ENCODE measurements at places on chromosomes 3 and 15.

DNA sequence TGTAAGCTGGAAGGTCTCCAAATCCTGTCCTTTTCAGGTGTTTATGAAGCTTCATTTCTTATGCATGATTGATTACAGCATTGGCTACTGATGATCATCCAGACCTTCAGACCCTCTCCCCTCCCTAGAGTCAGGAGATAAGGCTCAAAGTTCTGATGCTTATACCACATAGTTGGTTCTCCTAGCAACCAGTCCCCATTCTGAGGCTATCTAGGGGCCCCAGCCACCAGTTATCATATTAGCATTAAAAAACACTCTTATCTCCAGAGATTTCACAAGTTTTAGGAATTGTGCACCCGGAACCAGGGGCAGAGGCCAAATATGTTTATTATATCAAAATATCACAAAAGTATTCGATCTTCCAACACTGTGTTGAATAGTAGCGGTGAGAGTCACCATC, 953.1 kb downstream of the FHIT start:
- no peak overlapping the region for H3K4me3 ChIP-seq
- no peak overlapping the region for H3K27ac ChIP-seq
- H3K36me3 ChIP-seq, result no peaks in the 10 kb centered on the region
- no peaks in the 10 kb centered on the region for H3K4me1 ChIP-seq
- DNase-seq, result no peak

DNA sequence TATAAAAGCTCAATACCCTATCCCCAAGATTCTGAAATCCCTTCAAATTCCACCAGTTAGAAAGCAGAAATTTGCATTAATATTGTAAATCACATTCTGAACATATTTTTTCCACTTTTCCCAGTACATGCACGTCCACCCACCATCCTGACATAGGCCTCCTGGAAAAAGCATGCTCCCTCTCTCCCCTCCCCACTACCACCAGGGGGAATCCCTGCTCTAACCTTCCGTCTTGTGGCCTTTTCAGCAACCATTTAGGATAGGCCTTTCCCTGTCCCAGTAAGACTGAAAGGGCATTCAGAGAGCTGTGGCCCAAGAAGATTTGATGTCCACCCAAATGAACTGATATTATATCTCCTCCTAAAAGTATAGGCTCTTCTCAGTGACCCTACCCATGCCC, 182.1 kb downstream of the ARRDC4 start:
- H3K4me3 ChIP-seq, result no peak overlapping the region
- H3K27me3 ChIP-seq, result no peaks in the 10 kb centered on the region
- H3K27ac ChIP-seq, result no peak overlapping the region
- H3K36me3 ChIP-seq, result no peaks in the 10 kb centered on the region
- DNase-seq, result peak; percentile 16
- H3K4me1 ChIP-seq, result 0 out of 2 replicates have a peak, but pooled peaks cover 1% of the 10 kb centered on the region

DNA sequence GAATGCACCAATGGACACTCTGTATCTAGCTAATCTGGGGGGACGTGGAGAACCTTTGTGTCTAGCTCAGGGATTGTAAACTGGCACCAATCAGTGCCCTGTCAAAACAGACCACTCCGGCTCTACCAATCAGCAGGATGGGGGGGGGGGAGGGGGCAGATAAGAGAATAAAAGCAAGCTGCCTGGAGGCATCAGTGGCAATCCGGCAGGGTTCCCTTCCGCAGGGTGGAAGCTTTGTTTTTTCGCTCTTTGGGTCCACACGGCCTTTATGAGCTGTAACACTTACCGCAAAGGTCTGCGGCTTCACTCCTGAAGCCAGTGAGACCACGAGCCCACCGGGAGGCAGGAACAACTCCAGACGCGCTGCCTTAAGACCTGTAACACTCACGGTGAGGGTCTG, 827.1 kb downstream of the PLOD2 start:
- no peaks in the 10 kb centered on the region for H3K27me3 ChIP-seq
- no peak for DNase-seq
- no peaks in the 10 kb centered on the region for H3K4me1 ChIP-seq
- H3K4me3 ChIP-seq, result no peak overlapping the region

GRCh38 chr3:95319921-95320494, 1257.1 kb downstream of the NSUN3 start:
- no peak for DNase-seq
- no peaks in the 10 kb centered on the region for H3K27me3 ChIP-seq
- H3K4me3 ChIP-seq, result no peak overlapping the region

GRCh38 chr15:80691575-80691974, 3.5 kb upstream of the ABHD17C start:
- DNase-seq, result no peak
- no peak overlapping the region for H3K4me3 ChIP-seq

DNA sequence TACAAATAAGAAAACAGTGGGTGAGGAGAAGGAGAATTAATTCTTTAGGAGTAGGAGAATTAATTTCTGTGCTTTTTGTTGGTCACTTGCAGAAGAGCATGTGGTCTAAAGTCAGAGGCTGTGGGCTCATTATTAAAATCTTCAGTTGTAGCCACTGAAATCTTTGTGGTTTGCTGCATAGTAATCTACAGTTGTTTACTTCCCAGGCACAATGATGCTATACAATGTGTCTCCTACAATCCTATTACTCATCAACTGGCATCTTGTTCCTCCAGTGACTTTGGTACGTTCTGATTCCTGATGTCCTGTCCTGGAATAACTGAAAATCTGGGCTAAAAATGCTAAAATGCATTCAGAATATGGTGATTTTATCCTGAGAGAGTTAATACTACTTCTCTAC, 21.0 kb downstream of the IFT122 start:
- H3K27me3 ChIP-seq, result no peaks in the 10 kb centered on the region
- H3K27ac ChIP-seq, result no peak overlapping the region
- no peak overlapping the region for H3K4me3 ChIP-seq

DNA sequence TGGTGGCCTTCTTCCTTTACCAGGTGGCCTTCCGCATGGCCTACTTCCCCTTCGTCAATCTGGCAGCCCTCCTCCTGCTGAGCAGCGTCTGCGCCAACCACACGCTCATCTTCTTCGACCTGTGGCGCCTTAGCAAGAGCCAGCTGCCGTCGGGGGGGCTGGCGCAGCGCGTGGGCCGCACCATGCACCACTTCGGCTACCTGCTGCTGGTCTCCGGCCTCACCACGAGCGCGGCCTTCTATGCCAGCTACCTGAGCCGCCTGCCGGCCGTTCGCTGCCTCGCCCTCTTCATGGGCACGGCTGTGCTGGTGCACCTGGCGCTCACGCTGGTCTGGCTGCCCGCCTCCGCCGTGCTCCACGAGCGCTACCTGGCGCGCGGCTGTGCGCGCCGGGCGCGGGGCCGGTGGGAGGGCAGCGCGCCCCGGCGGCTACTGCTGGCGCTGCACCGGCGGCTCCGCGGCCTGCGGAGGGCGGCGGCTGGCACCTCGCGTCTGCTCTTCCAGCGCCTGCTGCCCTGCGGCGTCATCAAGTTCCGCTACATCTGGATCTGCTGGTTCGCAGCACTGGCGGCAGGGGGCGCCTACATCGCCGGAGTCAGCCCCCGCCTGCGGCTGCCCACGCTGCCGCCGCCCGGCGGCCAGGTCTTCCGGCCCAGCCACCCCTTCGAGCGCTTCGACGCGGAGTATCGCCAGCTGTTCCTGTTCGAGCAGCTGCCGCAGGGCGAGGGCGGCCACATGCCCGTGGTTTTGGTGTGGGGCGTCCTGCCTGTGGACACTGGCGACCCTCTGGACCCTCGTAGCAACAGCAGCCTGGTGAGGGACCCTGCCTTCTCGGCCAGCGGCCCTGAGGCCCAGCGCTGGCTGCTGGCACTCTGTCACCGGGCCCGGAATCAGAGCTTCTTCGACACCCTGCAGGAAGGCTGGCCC, 9.9 kb downstream of the DISP2 start:
- peaks cover 5% of the 10 kb centered on the region for H3K4me1 ChIP-seq
- H3K27ac ChIP-seq, result no peak overlapping the region
- DNase-seq, result peak; percentile 82
- H3K36me3 ChIP-seq, result no peaks in the 10 kb centered on the region
- no peaks in the 10 kb centered on the region for H3K27me3 ChIP-seq

DNA sequence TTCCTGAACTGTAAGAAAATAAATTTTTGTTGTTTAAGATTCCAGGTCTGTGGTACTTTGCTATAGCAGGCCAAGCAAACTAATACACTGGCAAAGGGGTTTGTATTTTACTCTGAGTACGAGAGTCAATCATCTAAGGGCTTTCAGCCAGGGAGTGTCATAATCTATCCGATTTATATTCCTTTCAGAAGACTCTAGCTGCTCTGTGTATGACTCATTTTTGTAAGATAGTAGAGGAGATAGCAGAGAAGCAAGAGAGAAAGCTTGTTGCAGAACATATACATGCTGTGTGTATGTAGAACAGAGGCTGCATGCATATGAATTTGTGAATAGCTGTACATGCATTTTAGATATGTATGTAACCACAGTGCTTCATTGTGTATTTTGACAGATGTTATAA, 577.9 kb upstream of the EPHA6 start:
- DNase-seq, result no peak
- no peaks in the 10 kb centered on the region for H3K4me1 ChIP-seq
- H3K36me3 ChIP-seq, result no peaks in the 10 kb centered on the region
- no peak overlapping the region for H3K4me3 ChIP-seq
- H3K27me3 ChIP-seq, result no peaks in the 10 kb centered on the region

- H3K27me3 ChIP-seq, result no peaks in the 10 kb centered on the region
- no peak overlapping the region for H3K27ac ChIP-seq
- H3K4me1 ChIP-seq, result no peaks in the 10 kb centered on the region
- no peak for DNase-seq
- no peaks in the 10 kb centered on the region for H3K36me3 ChIP-seq
- no peak overlapping the region for H3K4me3 ChIP-seq
These were observed 10.9 kb downstream of the CA12 start for GRCh38 chr15:63370764-63371163.
